ENCODE measurements at places on chromosomes 1 and 21.

GRCh38 chr1:22055463-22055862 lies 3.0 kb downstream of the CDC42 start:
- no peak for DNase-seq

- no peak for DNase-seq
Measured at GRCh38 chr1:65264197-65264929, 45.0 kb upstream of the DNAJC6 start.

DNA sequence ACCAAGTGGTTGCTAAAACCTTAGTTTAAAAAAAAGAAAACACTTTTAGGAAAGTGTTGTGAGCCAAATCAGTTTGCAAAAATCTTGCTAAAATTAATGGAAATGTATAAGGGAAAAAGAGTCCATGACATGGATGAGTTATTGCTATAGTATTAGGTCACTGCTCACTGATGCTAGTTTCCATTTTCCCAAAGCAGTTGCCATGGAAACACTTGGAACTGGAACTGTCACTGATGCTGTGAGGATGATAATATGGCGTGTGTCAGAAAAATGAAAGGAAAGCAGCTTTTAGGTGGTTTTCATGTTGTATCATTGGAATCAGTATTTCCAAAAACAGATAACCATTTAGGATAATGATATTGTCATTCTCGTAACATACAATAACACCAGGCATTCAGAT lies 104.4 kb downstream of the PHTF1 start:
- DNase-seq: no peak

- DNase-seq: no peak
Measured at GRCh38 chr1:157091668-157092273, 7.8 kb downstream of the ETV3L start.

DNA sequence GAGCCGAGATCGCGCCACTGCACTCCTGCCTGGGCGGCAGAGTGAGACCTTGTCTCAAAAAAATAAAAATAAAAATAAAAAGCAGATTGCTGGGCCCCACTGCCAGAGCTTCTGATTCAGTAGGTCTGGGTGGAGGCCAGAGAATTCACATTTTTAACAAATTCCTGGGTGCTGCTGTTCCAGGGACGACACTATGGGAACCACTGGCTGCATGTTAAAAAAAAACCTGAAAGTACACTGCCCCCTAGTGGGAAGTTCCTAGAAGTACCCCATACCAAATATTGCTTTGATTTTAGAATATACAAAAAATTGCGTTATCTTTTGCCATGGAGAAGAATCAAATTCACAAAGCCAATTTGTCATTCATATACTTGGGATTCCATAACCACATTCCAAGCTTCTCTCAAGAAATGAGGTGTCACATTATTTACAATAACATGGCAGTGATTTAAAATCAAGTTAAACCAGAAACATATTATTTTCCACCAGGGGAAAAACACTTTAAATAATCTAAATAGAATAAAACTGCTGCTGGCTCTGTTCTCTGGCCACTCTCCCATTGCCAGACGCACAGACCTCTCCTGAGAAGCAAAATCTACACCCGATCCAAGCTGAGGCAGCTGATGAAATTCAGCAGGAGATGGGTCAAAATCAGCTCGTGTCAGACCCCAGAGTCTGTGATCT lies 27.4 kb downstream of the SYF2 start:
- DNase-seq: no peak

DNA sequence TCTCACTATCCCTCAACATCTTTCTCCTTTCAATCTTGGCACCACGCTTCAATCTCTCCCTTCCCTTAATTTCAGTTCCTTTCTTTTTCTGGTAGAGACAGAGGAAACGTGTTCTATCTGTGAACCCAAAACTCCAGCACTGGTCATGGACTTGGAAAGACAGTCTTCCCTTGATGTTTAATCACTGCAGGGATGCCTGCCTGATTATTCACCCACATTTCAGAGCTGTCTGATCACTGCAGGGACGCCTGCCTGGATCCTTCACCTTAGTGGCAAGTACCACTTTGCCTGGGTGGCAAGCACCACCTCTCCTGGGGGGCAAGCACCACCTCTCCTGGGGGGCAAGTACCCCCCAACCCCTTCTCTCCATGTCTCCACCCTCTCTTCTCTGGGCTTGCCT lies 27.8 kb downstream of the SELL start:
- DNase-seq: no peak

DNA sequence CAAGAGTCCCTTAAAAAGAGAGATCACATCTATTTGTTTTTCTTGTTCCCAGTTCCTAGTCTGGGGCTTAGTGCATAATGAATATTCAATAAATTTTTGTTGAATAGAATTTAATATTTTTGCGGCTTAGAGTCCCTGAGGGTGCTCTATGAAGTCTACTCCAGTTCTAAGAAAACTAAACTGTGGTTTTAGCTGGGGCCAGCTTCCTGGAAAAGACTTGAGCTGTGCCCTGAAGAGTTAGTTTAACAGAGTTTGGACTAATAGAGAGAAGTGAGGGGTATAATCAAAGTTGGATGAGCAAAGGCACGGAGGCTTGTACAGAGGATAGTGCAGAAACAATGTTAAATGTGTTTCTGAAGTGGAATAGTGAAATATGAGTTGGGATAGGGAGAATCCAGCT lies 168.9 kb downstream of the FASLG start:
- no peak for DNase-seq

- no peak for DNase-seq
Measured at GRCh38 chr21:43758111-43758641, 17.9 kb downstream of the CSTB start.

DNA sequence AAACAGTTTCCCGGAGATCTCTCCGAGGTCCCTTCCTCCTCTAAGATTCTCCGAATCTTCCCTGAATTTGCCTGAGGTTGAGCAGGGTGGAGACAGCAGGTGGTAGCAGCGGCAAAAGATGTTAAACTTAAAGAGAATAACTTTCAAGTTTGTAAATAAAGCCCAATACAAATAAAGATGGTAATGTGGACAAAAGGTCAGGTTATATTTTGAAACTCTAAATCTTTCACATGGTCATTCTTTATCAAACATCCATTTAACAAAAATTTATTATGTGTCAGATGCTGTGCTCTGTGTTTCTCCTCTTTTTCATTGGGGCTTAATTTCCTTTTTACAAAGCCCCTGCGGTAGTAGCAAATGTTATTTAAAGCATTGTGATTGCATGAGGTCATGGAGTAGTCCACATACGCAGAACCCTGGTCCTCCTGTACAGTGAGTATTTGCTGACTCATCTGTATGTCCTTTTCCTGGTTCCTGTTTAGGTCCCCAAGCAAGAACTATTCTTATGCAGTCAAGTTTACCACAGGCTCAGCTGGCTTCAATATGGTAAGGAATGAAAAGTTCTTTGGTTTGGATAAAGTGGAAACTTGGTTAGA lies 119.2 kb downstream of the ITSN1 start:
- DNase-seq: no peak

- no peak for DNase-seq
Measured at GRCh38 chr1:106727171-106727570, 329.3 kb upstream of the PRMT6 start.
